ENCODE measurements at places on chromosomes 2 and 18.

DNA sequence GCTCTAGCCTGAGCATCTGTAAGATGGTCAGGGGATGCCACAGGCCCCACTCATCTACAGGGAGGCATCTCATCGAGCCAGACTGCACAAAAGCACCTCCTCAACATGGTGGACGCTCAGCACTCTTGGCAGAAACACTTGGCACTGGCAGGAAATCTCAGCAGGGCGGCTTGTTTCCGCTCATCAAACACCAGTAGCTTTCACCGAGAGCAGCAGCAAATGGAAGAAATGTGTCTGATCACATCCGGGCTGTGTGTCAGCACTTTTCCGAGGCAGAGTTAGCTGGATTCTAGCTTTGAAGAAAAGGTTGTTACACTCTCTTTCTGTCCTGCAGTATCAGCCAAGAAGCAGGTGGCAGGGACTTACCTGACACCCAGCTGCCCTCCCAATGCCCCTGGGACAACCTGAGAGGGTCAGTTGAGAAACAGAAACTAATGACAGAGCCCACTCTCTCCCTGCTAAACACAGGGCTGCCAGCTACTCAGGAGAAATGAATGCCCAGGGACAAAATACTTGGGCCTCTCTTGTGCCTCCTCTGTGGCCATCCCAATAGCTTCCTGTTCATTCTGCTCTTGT lies 68.9 kb upstream of the FZD7 start:
- no peak for DNase-seq

GRCh38 chr2:73292316-73292905 lies 937 bp downstream of the EGR4 start:
- no peak for DNase-seq

GRCh38 chr2:237824085-237824484 lies 25.5 kb downstream of the RBM44 start:
- no peak for DNase-seq

DNA sequence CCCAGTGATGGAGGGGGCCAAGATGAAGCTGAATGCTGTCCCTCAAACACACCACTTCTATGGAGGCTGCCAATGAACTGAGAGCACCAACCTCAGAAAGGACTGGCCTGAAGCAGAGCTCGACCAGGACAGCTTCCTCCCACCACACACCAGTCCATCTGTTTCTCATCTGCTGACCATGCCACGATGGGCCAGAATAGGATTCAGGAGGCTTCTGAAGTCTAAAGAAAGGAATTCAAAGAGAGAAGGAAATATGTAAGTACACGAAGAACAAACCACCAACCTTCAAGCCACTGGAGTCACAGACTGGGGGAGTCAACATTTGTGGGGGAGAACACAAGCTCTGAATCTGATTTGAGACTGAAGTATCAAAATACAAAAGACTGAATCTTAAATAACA lies 157.6 kb upstream of the CCDC68 start:
- DNase-seq: no peak

GRCh38 chr2:190759749-190760213 lies 110.9 kb downstream of the NAB1 start:
- no peak for DNase-seq

GRCh38 chr2:208256192-208256782 lies 1.4 kb upstream of the IDH1 start:
- no peak for DNase-seq

- DNase-seq: no peak
Observed at GRCh38 chr18:79581911-79582310, 97.7 kb upstream of the CTDP1 start.

Data from prostate gland (tissue), 2 donors.